Lower lobe of right lung (tissue), 2 donors: ENCODE measurements at places on chromosomes 12 and 14.
A peak's percentile ranks its signal among the peaks of the same experiment; 100 is the strongest.

DNA sequence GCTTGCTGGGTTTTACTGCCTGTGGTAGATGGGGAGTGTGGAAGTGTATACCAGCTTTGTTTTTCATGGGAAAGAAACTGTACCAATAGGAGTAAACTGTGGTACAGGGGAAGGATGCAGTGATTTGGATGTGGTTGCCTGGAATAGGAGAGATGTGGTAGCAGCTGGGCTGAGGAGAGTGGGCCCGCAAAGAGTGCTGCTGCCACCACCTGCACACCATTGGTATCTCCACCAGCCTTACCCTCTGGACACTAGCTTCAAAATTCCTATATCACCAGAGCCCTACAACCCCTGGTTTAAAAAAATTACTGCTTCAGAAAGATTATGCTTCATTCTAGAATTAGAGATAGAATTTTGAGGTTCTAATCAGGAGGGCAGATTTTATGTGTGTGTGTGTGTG is 53.6 kb downstream of the AKAP6 start:
- H3K4me3 ChIP-seq: no peak overlapping the region
- H3K4me1 ChIP-seq: no peaks in the 10 kb centered on the region
- DNase-seq: no peak
- no peak overlapping the region for H3K27ac ChIP-seq

- no peak overlapping the region for H3K4me3 ChIP-seq
- no peaks in the 10 kb centered on the region for H3K4me1 ChIP-seq
- no peak overlapping the region for H3K27ac ChIP-seq
Measured at GRCh38 chr12:126093908-126094307, 1028.7 kb downstream of the AACS start.

DNA sequence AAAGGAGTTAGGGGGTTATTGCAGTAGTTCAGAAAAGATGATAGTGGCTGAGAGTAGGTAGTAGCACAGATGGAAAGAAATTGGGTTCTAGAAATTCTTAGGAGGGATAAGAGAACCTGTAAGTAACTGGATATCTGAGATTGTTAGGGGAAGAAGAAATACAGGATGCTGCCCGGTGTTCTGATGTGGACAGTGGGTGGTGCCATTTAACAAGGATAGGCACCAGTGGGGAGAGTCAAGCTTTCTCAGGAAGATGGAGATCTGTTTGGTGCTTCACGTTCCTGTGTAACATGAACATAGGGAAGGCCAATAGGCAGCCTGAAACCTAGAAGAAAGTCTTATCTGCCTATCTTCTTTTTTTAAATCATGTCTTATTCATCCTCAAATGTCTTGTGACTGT is 245.9 kb downstream of the NPAS3 start:
- DNase-seq: no peak
- no peak overlapping the region for H3K27ac ChIP-seq
- no peaks in the 10 kb centered on the region for H3K4me1 ChIP-seq
- no peak overlapping the region for H3K4me3 ChIP-seq
- no peaks in the 10 kb centered on the region for H3K36me3 ChIP-seq
- no peaks in the 10 kb centered on the region for H3K27me3 ChIP-seq

DNA sequence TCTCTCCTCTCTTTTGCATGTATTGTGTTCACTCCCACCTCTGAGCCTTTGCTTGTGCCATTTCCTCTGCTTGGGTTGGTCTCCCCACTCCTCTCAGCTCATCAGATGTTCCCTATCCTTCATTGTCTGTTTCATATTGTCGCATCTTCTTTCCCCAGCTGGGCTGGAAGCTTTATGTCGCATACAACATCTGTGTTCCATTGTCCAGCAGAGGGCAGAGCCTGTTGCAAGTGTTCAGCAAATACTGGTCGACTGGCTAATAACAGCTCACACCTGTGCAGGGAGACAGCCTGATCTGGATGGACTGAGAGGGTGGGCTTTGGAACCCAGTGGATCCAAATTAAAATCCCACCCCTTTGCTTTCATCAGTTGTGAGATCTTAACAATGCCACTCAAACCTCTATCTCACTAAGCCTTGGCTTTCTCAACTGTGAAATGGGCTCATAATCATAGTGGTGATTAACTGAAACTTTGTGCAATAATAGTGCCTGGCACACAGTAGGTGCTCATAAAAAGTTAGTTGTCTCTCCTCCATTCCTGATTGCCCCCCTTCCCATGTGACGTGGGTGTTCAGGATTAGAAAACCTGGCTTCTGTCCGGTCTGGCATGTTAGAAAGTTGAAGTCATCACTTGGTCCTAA is 75.8 kb downstream of the RIN3 start:
- H3K27ac ChIP-seq: no peak overlapping the region
- H3K27me3 ChIP-seq: no peaks in the 10 kb centered on the region
- DNase-seq: no peak
- peaks cover 43% of the 10 kb centered on the region for H3K4me1 ChIP-seq
- no peak overlapping the region for H3K4me3 ChIP-seq

DNA sequence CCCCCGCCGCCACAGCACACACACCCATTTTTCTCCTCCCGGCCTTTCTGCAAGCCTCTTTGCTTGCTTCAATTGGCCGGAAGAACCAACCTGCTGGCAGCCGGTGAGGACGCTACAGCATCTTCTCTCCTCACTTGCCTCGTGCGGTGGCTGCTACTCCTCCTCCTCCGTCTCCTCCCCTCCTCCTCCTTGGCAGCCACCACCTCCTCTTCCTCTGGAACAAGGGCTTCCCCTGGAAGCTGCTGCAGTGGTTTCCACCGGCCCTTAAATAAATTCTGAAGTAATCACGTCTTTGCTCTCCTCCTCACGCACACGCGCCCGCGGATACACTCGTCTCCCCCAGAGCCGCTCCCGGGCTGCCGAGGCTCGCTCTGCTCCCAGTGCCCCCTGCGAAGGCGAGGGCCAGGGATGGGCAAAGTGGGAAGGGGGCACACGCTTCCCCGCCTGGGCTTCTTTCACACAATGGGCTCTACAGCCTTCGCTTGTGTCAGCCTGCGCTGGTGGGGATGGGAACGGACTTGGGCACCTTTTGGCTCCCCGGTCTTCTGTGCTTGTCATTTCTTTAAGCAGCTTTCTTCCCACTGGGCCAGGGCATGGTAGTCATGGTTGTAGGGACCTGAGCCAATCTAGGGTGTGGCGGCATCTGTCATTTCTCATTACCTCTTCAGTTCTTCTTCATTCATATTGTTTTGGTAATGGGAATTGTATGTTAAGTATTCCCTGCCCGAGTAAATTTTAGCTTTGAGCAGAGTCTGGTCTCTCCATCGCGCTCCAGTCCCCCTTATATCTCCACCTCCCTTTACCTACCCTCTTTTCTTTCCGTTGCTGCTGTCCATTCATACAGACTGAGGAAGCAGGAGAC is at the start of gene PPFIA2:
Gene PPFIA2, minus strand, starts transcription at position 161 of the 862 bp plus-strand sequence.
- no peak for DNase-seq
- peak within 1 kb of the TSS; percentile 54 for H3K4me3 ChIP-seq
- no peak within 1 kb of the TSS for H3K27ac ChIP-seq
- no peaks in the 10 kb centered on the region for H3K36me3 ChIP-seq
- peaks cover 15% of the 10 kb centered on the region for H3K4me1 ChIP-seq

- no peaks in the 10 kb centered on the region for H3K36me3 ChIP-seq
- no peaks in the 10 kb centered on the region for H3K27me3 ChIP-seq
- no peak overlapping the region for H3K27ac ChIP-seq
- H3K4me3 ChIP-seq: no peak overlapping the region
- no peak for DNase-seq
Measured at GRCh38 chr14:89588016-89588415, 171.0 kb upstream of the FOXN3 start.

GRCh38 chr14:78978896-78979295 is 808.7 kb downstream of the NRXN3 start:
- no peaks in the 10 kb centered on the region for H3K36me3 ChIP-seq
- no peaks in the 10 kb centered on the region for H3K4me1 ChIP-seq
- DNase-seq: no peak
- H3K27ac ChIP-seq: no peak overlapping the region
- no peaks in the 10 kb centered on the region for H3K27me3 ChIP-seq
